Mesenteric fat pad (tissue), 1 donor: ENCODE measurements at places on chromosomes 4 and X.

- no peak for DNase-seq
Measured at GRCh38 chr4:101218346-101218745, 129.0 kb downstream of the PPP3CA start.

- no peak for DNase-seq
Measured at GRCh38 chr4:184383497-184384055, 90.8 kb downstream of the IRF2 start.

GRCh38 chrX:15269618-15270521 is at the start of gene ASB9:
ASB9 (minus strand) TSS chrX:15270083; CDS start chrX:15269874, 209 bp downstream.
- no peak for DNase-seq

GRCh38 chr4:125489952-125490690 is 175.4 kb downstream of the FAT4 start:
- no peak for DNase-seq

DNA sequence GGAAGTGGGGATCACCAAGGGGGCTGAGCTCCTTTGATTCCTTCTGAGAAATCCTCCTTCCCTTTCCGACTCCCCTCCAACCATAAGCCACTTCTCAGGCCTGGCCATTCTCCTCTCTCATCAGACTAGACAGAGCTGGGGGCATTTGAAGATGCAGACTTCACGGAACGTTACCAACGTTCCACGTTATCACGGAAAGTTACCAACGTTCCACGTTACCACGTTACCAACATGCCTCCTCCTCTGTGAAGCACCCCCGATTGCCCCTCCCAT is 85.4 kb upstream of the WWC2 start:
- no peak for DNase-seq

- no peak for DNase-seq
Measured at GRCh38 chr4:172514011-172514410, 654.6 kb upstream of the GALNT7 start.

- no peak for DNase-seq
Measured at GRCh38 chrX:22093550-22093949, 61.4 kb downstream of the PHEX start.

GRCh38 chr4:155307731-155308277 is 69.0 kb downstream of the MAP9 start:
- DNase-seq, result no peak

DNA sequence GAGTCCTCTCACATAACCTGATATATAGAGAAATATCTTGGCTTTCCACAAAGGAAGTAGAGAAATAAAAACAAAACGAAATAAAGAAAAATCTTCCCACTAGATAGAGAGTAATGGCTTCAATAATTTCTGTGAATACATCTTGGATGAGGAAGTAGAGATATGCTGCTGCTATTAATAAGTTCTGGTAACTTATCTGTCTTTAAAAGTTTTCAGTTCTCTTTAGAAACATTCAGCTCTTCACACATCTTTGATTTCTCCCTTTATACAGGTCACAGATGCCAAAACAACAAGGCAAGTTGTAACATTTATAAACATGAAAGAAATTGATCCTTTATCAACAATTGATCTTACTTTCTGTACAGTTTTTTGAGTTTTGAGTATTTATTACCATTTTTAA is 615.8 kb downstream of the TRAM1L1 start:
- DNase-seq, result no peak

- no peak for DNase-seq
Measured at GRCh38 chrX:131521824-131522223, 22.1 kb upstream of the OR13H1 start.

DNA sequence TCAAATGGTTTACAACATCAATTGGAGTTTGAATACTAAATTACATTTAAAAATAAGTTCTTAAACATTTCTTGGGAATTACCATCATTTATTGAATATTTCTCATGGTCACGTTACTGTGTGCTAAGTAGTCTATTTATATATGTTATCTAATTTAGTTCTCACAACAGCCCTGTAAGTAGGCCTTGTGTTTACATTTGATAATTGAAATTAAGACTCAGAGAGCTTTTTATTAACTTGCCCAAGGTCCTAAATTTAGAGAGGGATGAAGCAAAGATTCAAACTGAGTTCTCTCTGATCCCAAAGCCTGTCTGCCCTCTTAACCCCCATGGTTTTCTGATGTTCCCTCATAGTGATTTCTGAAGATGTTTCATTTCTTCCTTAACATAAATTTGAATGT is 103.7 kb downstream of the CEP135 start:
- DNase-seq, result no peak

- no peak for DNase-seq
Measured at GRCh38 chr4:30838331-30838730, 118.2 kb downstream of the PCDH7 start.

- DNase-seq, result no peak
Measured at GRCh38 chr4:119728692-119729593, 100.3 kb upstream of the PDE5A start.

GRCh38 chrX:68867458-68868112 is 38.8 kb downstream of the EFNB1 start:
- DNase-seq, result no peak

DNA sequence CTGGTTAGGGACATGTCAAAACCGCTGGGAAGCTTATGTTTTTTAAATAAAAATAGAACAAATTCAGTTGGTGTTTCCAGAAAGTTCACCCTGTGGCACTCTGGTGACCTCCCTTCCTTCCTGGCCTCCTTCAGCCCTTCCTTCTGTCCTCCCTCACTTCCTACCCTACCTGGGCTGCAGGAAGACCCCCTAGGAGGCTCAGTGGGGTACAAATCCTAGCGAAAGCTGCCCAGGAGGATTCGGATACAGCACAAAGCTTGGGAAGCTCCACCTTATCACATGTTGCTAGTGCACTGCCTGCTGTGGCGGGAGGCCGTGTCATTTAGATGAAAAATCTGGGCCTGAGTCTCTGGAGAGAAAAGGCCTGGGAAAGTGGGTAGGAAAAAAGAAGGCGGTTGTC is 60.5 kb downstream of the FHDC1 start:
- DNase-seq, result no peak

DNA sequence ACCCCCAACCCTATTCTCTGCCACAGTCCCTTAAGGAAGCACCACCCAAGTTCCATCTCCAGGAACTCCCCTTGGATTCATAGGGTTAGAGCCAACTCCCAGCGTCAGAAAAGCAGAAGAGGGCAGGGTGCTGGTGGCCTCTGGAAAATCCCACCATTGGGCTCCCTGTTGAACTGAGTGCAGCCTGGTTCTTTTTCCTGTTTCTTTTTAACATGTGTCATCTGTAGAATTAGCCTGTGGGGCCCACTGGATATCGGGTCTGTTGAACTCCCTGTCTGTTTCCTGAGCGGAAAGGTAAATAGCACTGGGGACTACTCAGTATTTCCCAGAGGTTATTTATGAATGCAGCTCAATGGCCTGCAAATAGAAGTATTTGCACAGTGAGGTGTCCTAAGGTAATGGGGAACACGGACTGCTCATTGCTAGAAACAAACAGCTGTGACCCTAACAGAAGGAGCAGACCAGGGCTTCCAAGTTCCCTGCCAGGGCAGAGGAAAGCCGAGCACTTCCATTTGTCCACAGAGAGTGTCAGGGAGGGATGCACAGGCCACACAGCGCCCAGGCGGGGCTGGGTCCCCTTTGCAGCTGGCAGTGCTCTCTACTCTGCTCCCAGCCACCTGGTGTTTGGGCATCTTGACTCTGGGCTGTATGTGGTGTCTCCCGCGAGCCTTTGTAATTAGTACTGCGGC is 102.6 kb downstream of the FHDC1 start:
- no peak for DNase-seq

- DNase-seq, result no peak
Measured at GRCh38 chr4:10944321-10944720, 259.8 kb upstream of the CLNK start.

DNA sequence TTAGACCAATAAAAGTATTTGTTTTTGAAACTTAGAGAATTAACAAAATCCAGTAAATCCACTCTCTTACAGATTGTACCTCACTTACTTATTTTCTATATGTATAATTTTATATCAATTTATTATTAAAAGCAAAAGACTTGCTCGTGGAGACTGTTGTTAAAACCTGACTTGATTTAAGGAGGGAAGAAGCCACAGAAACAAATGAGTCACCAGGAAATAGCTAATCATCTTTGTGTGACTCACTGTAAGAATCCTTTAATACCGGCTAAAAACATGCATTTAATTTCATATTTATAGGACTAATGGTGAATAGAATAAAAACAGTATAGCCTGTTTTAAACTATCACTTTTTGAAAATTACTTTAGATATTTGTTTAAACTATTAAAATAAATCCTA is 29.9 kb upstream of the UBE2NL start:
- DNase-seq, result no peak

- no peak for DNase-seq
Measured at GRCh38 chr4:108172753-108173598, 4.2 kb upstream of the LEF1 start.

DNA sequence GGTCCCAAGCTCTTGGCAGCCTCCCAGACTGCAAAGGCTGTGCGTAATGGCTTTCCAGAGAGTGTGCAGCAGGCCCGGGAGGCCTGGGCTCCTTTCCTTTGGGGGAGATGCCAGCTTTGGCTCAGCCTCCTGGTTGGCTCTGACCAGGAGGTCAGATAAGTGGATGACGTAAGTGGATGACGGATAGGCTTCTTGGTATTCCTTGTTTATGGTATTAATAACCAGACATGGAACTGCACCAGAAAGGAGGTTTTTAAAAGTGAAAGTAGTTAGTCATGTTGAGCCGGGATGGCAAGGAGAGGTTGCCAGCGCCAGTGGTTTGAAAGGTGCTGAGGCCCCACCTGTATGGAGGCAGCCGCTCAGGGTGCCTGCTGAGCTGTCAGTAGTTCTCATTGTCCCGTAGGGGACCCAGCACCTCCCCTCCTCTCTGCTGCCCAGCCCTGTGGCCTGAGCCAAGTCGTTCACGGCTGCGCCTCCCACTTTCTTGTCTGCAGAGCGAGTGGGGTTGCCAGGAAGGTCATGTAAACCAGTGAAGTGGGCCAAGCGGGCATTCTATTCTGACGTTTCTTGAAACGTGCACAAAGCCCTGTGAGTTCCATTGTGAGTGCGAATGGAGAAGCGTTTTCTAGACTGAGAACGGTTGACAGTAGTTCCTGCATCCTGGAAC is 28.7 kb upstream of the STOX2 start:
- DNase-seq, result no peak

GRCh38 chr4:138243369-138243768 is 1.2 kb upstream of the SLC7A11 start:
- DNase-seq, result no peak

DNA sequence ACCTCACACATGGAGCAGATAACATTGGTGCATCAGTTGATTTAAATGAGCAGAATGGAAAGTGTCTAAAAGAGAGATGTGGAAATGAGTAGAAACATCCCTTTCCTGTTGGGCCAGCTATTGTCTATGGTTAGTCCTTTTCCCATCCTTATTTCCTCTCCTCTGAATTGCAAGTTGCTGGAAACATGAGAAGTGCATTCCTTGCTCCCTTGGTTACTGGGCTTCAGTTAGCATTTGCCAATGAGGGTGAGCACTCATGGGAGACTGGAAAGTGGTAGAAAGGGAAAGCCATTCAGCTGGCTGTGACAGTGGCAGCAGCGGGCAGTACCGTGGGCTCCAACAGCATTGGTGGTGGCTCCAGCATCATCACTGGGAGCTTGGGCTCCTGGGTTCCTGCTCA is 96.0 kb upstream of the IGFBP7 start:
- no peak for DNase-seq

- DNase-seq, result no peak
Measured at GRCh38 chr4:89915937-89916336, 21.3 kb downstream of the MMRN1 start.

DNA sequence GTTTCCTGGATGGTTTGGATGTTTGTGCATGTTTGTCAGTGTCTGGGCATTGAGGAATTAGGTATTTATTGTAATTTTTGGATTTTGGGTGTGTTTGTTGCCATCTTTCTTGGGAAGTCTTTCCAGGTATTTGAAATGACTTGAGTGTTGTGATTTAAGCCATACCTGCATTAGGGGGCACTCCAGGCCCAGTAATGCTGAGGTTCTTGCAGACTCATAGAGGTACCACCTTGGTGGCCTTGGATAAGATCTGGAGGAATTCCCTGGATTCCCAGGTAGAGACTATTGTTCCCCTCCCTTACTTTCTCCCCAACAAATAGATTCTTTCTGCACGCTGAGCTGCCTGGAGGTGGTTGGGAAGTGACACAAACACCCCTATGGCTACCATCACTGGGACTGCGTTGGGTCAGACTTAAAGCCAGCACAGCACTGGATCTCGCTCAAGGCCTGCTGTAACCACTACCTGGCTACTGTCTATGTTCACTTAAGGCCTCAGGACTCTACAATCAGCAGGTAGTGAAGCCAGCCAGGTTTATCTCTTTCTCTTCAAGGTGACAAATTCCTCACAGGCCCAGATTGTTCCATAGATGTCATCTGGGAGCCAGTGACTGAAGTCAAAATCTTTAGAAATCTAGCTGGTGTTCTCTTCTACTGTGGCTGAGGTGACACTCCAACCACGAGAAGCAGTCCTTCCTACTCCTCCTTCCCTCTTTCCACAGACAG is 643.6 kb downstream of the PDHA2 start:
- DNase-seq, result no peak

DNA sequence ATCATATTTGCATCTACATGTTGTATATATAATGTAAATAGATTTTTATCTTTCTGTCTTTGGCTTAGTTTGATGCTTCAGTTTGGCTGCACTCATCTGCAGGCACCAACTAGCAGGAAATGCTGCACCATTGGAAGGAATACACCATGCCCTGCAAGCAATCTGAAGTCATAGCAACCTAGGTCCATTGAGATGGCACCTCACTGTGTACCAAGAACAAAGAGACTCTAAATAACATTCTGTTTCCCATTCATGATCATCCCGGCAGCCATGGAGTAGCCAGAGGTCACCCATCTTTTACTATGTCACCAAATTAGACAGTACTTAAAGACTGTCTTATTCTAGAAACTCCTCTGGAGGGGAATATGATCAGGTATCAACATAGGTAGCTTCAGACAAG is 40.8 kb upstream of the HS6ST2 start:
- DNase-seq, result no peak

GRCh38 chr4:107248571-107248970 is 212.5 kb upstream of the DKK2 start:
- no peak for DNase-seq

GRCh38 chr4:8225706-8226443 is 26.8 kb downstream of the SH3TC1 start:
- DNase-seq, result no peak

DNA sequence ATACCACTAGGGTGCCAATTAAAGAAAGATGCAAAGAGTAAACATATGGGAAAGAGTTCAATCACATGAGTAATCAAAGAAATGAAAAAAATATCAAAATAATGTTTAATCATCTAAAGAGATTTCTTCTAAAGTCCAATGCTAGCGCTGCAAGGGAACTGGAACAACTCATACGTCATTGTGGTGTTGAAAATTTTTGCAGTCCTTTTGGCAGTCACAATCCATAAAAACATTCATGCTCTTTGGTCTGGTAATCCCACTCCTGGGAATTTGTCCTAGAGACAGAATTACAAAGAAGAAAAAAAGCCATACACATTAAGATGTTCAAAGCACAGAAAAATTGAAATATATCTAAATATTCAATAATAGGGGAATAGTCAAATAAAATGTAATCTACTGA is 4.6 kb downstream of the P2RY4 start:
- no peak for DNase-seq
